ENCODE measurements at places on chromosomes 1 and 21.

GRCh38 chr1:6511561-6512244, 20.2 kb upstream of the PLEKHG5 start:
- DNase-seq = no peak

- DNase-seq = peak; percentile 36
Observed at GRCh38 chr1:3410142-3410925, 44.1 kb upstream of the ARHGEF16 start.

DNA sequence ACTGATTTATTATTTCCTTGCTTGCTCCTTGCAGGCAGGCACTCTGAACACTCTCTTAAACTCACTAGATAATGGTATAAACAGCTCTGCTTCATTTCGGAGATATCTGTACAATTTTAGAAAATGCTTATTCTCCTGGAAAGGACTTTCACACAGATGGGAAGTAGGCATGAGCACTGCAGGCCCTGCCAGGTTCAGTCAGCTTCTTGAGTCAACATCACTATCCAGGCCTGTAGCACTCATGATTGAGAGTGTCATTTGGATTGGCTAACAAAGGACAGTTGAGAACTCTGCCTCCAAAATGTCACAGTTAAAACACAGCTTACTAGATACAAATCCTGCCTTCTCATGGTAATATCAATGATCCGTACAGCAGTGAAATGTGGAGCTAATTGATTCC, 181.9 kb downstream of the CYYR1 start:
- DNase-seq = no peak

DNA sequence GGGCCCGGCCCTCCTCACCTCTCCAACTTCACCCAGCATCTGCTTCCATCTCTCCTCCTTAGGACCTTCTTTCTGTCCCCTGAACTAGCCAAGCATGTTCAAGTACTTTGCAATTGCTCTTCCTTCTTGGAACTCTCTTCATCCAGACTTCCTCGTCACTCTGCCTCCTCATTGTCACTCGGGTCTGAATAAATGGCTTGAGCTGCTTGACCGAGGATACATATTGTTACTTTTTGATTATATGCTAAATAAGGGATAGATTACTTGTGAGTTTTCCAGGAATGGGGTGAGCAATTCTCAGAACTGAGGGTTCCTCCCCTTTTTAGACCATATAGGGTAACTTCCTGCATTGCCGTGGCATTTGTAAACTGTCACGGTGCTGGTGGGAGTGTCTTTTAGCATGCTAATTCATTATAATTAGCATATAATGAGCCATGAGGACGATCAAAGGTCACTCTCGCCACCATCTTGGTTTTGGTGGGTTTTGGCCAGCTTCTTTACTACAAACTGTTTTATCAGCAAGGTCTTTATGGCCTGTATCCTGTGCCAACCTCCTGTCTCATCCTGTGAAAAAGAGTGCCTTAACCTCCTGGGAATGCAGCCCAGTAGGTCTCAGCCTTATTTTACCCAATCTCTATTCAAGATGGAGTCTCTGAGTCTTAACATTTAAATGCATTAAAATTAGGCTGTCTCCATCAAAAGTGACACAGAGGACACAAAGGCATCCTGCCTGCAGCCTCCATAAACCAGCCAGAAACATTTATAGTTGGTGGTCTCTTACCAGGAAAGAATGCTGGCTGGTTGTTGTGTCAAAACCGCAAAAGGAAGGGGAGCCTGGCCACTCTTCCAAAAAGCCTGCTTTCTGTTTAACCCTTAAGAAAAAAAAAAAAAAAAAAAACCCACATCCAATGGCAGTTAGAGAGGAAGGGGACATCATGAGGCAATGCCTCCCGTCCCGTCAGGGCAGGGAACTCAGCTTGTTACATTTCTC, 179.3 kb downstream of the KAZN start:
- no peak for DNase-seq

DNA sequence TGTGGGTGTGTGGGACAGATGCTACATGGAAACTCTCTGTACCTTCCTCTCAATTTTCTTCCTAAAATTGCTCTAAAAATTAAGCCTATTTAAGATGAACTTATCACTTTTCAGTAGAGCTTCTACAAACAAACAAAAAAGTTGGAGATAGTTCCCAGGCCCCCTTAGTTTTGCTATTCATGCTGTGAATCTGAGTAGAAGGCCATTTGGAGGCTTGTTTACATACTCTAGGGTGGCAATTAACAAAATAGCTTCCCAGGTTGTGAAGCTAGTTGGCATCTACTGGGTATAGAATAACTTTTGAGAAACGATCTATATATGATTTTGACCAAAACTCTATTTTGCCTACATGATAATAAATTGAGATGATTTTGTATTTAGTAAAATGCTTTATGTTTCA, 541.4 kb upstream of the B3GALT2 start:
- no peak for DNase-seq

DNA sequence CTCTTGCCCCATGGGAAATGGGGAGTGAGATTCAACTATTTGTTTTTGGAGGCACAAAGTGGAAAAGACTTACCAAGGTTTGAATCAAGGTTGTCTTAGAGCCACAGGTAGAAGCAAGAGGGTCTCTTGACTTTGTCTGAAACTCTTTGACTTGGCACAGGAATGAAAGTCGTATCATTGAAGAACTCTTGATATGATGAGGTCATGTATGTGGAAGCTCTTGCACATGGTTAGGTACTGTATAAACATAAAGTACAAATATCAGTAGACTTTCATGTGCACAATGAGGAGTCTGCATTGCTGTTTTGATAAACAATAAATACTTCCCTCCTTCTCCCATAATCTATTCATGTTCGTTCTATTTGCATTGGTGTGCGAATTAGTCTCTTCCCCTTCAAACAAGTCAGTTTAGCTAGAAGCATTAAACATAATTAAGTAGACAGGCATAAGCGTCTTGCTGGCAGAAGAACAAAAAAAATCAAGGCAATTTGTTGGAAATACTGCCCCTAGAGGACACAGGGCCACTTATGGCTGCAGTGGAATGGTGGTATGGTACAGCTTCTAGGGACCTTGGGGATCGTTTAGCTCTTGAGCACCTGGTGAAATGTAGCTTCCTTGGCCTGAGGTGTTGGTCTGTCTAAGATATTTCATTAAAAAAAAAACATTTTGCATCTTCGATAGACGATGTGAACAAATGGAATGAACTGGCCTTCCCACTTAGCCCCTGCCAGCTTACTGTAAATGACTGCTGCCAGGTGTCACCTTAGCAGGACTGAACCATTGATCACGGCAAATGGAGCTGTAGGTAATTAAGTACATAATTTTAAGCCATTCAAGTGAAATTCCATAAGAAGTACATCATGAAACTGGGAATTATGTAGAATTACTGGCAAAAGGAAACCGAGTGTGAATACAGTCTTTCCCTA, 218.0 kb upstream of the GALNT2 start:
- DNase-seq = no peak

GRCh38 chr1:25697435-25698217, 81.0 kb downstream of the MAN1C1 start:
- no peak for DNase-seq

DNA sequence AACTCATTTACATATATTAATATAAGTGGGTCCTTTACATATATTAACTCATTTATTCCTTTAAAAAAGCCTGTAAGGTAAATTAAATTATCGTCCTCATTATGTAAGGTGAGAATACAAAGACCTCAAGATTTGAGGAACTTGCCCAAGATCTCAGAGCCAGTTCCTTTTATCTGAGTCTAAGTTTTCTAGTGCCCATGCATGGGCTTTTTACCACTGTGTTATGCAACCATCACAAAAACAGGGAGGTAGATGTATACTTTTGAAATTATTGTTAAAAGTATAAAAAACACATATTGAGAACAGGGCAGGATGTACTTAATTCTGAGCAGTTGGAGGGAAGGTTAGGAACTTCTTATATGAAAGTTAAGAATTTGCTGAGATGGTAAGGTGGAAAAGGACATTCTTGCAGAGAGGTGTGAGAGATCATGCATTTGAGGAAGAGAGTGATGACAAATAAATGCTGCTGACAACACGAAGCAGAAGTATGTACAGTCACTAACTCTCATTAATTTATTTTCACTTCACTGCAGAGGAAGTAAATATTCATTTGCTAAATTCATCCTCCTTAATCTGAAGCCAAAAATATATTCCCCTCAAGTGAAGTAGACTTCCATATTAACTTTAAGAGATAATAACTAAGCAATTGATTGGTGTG, 28.9 kb upstream of the LYPLAL1 start:
- no peak for DNase-seq

DNA sequence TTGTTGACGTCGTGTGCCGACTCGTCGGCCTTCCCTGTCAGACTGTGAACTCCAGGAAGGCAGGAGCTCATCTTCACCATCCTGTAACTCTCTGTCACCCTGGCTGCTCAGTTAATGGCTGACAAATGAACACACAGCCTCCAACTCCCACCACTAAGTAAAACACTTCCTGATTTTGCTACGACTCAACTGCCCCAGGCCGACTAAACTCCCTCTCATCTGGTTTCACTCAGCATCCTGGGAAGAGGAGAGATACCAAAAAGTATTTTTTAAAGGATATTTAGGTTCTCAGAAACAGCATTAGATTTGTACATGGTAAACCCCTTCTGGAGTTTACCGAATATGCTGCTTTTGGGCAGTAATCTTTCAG, 18.2 kb upstream of the LHX4 start:
- no peak for DNase-seq

DNA sequence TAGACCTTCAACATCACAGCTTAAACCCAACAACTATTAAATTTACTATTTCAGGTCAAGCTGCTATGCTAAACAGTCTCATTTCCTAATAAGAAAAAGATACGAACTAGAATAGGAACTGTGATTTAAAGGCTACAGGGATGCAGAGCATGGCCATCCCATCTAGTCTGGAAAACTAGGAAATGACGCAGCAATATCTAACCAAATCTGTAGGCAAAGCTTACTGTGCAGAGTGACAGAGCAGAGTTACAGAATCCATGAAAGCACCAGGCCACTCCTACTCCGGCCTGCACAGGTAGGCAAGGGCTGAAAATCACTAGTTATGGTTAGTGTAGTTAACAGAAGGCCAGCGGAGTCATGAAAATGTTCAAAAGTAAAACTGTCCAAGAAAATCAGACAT, 2.1 kb downstream of the HLCS start:
- DNase-seq = no peak

GRCh38 chr1:19974822-19975416, 4.5 kb downstream of the PLA2G2A start:
- no peak for DNase-seq

- no peak for DNase-seq
Observed at GRCh38 chr1:6935361-6935883, 150.2 kb downstream of the CAMTA1 start.

GRCh38 chr1:192592981-192593708, 17.6 kb downstream of the RGS1 start:
- DNase-seq = no peak

GRCh38 chr1:236497908-236498307, 25.9 kb upstream of the LGALS8 start:
- DNase-seq = no peak

DNA sequence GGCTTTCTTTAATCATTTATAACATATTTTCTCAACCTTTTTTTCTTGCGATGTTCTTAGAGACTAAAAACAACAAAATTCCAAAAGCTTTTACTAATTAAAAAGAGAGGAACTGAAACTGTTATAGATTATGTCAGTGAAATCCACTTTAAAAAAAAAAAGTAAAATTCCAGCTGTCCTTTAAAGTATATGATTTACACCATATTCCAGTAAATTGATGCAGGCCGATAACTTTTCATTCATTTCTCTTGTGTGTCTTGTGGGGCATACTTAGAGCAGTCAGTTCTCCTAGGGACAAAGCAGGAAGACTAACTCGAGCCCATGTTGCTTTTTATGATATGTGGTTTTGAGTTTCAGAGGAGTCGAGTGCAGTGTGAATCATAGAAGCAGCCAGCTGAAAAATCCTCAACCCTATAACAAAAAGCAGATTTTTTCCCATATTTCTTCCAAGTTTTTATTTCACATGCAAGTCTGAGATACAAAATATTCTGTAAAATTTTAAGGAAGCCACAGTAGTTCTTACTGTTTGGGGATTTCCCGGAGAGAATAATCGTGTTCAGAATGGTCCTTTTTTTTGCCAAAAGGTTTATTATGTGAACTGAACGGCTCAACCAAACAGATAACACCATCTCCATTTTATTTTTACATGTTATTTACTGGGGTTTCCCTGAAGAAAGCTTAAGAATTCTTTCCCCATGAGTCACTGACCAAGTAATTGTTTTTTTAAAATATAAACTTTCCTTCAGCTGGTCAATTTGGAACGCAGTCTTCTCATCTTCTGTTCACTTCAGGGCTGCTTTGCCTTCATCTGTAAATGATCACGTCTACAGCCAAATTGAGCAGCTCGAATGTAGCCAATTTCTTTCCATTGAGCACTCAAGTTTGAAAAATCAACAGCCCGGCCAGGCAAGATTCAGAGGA, 77.0 kb upstream of the C1orf105 start:
- no peak for DNase-seq

- DNase-seq = no peak
Observed at GRCh38 chr1:101128211-101128727, 102.7 kb upstream of the DPH5 start.

DNA sequence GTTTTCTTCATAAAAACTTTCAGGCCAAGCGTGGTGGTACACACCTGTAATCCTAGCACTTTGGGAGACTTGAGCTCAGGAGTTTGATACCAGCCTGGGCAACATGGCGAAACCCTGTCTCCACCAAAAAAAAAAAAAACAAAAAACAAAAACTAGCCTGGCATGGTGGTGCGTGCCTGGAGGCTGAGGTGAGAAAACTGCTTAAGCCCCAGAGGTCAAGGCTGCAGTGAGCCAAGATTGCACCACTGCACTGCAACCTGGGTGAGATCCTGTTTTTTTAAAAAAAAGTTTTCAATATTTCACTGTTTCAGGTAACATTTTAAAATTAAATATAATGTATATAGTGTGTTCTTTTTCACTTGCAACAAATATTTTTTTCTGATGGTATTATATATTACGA, 13.5 kb upstream of the B3GALT2 start:
- no peak for DNase-seq
